ENCODE measurements at places on chromosomes 5 and 9.

DNA sequence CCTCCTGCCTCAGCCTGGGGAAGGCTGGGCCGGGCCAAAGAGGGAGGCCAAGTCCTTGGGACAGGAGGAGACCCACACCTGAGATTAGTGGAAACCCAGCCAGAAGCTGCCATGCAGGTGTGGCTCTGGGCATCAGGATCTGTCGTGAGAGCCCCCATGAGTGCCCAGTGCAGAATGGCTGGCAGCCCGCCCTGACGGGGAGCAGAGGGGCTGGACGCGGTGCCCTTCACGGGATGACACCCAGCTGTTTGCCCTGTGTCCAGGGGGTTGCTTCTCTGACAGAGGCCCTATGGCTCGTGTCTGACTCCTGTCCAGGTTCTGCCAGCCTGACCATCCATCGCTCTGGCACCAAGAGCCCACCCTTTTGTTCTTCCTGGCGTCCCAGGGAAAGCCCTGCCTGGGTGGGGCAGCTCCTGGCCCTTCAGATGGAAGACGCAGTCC is 8.5 kb downstream of the DIPK1B start:
- DNase-seq: no peak

DNA sequence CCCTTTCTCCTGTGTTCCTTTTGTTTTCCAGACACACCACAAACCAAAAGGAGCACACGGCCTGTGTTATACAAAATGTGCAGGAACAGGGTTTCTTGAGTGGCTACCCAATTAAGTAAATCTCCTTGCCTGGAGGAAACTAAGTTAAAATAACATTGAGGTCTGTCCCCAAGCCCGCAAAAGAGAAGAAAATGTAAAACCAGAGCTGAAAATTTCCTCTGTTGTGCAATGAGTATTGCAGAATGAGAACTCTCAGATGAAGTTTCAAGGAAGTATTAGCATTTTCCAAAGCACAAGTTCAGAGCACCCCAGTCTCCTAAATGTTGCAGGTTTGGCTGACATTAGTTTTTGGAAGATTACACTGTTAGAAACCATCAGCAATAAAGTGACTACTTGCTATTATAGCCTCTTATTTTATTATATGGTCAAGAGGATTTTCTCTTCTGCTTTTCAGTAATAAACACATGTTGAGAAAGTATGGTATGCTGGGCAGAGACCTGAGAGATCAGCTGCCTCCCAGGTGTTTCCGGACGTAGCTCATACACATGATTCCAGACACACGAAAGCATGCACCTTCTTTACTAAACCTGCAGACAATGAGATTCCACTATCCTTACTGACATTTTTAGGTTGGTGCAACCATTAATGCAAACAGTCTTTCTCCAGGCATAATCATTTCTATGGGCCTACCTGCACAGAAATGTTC is 161.3 kb downstream of the SNCAIP start:
- no peak for DNase-seq

- no peak for DNase-seq
Measured at GRCh38 chr5:31194468-31194813, 955 bp downstream of the CDH6 start.

- no peak for DNase-seq
Measured at GRCh38 chr9:124800306-124801259, 23.6 kb downstream of the OLFML2A start.

- no peak for DNase-seq
Measured at GRCh38 chr9:30913331-30913730, 1471.1 kb upstream of the ACO1 start.

- no peak for DNase-seq
Measured at GRCh38 chr5:102106599-102106998, 189.5 kb downstream of the SLCO4C1 start.

DNA sequence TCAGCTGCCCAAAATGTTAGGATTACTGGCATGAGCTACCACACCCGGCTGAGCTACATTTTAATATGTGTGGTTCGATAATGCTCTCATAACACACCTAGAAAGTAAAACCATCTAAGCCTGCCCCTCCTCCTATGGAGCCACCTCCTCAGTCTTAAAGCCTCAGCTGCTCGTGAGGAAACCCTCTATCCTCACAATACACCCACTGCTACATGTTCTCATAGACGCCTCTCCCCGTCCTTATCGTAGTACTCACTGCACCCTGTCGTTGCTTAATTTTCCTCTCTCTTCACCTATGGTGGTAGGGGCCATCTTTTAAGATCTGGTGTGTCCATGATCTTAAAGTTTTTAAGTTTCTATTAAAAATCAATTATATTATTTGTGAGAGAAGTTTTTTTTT is 72.9 kb downstream of the RCL1 start:
- DNase-seq: no peak

Data from amniotic stem cell (primary cell).